ENCODE measurements at places on chromosomes 7 and 10.

- no peak for DNase-seq
These were observed 61.3 kb upstream of the WAC start for GRCh38 chr10:28471652-28472050.

DNA sequence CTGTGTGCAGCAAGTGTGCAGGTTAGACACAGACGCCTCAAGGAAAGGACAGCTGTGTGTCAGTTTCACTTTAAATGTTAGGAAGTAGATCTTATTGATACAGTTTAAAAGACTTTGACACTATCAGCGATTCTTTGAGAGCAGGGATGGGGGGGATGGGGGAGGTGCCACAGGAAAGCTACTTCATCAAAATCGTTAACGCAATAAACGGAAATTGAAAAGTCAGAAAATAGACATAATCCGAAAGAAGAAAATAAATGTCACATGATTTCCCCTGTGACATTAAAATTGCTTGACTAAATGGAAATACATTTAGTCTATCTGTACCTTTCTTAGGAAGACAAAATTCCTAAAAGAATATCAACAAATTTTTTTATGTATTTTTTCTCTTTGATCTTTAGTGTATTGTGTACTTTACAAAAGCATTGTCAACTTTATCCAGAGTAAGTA is 476 bp upstream of the ZNF33B start:
- no peak for DNase-seq

GRCh38 chr10:59212301-59212798 is 35.9 kb downstream of the PHYHIPL start:
- peak; percentile 66 for DNase-seq

DNA sequence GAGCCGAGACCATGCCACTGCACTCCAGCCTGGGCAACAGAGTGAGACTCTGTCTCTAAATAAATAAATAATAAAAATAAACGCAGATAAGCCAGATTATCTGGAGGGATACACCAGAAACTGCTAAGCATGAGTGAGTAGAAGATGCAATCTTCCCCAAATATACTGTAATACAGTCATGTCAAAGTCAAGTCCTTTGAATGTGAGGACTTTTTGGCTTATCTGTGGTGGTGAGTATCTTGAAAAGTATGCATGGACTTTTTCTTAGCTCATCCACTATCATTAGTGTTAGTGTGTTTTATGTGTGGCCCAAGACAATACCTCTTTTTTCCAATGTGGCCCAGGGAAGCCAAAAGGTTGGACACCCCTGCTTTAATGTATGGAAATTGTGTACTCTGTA is 44.7 kb upstream of the PITRM1 start:
- DNase-seq = no peak

DNA sequence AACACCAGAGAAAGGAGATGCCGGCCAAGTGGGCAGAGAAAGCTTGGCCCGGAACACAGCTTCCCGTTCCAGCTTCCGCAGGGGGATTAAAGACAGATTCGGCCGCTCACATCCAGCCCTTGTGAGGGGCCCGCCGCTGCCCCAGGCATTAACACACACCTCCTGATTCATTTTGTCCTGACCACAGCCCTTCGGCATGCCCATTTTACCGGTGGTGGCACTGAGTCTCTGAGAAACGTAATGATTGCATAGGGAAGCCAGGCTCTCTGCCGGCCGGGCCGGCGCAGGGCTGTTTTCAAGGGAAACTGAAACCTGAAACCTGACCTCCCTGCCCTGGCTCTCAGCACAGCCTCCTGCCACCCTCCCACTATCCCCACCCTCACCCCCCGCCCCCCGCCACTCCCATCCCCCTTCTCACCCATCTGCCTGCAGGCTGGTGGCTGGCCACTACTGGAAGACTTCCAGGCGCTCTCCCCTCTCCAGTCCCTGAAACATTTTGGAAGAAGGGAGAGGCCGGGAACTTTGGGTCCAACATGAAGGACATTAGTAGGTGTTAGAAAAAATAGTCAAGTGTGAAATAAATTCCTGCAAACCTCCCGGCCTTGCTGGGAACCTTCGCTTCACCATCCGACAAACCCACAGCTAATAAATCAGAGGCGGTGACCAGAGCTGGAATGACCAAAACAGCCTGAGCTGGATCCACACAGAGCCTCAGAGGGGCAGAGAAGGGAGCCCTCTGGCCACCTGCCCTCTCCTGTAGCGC is 83.5 kb upstream of the CUX1 start:
- DNase-seq = peak; percentile 80

All from lung (tissue), 17 donors.